ENCODE measurements at places on chromosomes 3 and 15.

DNA sequence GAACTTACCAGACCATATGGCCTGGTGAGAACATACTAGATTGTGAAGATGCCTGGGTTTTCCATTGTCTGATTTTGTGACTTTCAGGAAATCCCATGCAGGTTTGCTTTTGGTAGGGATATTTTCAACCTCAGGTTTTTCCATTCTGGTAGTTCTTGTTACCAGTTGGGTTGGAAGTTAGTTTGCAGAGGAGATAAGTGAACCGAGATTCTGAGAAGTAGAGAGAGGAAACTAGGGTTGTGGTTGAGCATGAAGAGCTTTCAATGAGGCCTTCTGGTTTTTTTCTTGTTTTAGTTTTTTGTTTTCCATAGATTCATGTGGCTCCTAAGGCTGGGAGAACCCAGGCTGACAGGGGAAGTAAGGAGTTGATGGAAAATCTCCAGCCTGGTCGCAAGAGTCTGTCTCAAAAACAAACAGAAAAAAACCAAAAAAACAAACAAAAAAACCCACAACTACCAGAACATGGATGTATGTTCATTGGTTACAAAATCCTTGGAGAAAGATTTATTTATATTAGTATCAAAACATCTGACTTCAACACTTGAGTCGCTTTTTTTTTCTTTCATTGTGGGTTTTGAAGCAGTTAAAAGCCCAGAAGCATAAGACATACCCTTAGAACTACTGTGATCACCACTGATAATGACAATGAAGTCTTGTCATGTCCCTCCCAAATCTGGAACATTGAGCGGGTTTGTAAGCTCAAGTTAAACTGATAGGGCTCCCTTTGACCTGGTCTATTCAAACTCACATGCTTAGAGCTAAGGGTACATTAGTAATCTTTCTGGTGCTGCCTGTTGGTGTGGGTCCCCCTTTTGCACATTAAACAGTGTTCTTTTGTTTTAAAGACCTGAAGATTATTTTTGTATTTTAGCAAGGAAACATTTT, 3.2 kb downstream of the GPR171 start:
- no peak for DNase-seq

- no peak for DNase-seq
Measured at GRCh38 chr3:58529516-58530353, 7.3 kb downstream of the ACOX2 start.

DNA sequence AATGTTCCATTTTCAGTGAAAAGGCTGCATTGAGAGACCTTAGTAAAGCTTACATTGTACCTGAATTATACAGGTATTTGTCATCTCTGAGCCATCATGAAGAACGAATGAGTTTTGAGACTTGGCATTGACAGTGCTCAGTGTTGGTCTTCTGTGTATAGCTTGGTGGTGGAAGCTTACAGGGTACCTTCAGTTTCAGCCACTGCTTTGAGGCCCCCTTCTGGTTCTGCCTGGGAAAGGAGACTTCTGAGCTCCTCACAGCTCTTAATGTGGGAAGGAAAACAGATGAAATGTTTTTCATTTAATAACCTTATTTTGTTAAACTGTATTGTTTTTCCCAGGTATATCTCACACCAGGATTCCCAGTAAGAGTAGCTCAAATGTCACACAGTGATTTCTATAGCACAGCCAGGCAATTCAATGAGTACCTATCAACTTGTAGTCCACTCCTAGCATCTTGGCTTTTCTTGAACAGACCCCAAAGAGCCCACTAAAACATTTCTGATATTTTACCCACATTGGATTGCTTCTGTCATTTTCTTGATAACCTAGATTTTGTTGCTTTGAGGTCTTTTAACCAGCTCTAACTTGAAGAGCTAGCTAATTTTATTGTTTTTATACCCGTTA, 5.6 kb downstream of the SERPINI1 start:
- no peak for DNase-seq

GRCh38 chr3:5222283-5223005, 34.9 kb downstream of the EDEM1 start:
- DNase-seq: no peak

- DNase-seq: no peak
Measured at GRCh38 chr15:73865904-73866303, 7.5 kb upstream of the TBC1D21 start.

DNA sequence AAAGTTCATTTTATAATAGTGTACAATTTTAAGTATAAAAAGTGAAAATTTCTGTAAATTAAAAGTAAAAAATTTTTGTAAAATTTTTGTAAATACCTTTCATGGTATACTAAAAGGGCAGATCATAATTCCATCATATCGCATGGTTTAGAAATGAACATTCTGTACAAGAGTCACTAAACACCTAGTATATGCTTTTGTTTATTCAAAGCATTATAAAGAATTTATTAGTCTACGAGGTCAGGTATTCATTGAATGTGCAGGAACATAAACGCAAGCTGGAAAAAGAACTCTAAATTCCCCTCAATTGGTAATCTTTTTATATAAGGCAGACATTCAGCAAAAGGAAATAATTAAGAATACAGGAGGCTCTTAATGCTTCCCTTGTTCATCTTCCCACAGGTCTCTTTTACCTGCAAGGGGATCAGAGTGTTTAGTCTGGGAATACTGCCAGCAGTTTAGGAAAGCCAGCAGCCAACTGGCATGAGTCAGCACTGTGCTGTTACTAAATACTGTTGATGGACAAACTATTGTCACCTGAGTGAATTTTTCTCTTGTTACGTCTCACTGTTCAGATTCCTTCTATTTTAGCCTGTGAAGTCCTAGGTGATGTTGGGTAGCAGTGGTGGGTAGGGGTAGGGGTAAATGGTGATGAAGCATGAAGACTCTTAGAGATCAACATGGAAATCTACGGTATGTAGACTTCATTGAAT, 70.1 kb downstream of the UQCC5 start:
- no peak for DNase-seq

- DNase-seq: no peak
Measured at GRCh38 chr3:119604878-119605277, 7.2 kb downstream of the PLA1A start.

- no peak for DNase-seq
Measured at GRCh38 chr3:138899351-138899991, 47.5 kb downstream of the FOXL2 start.

Measured in central memory CD4-positive, alpha-beta T cell (primary cell).